ENCODE measurements at places on chromosomes 6 and 20. TPM values are rescaled to one million over a fixed set of nuclear protein-coding genes. Genes with fewer than 3 reads are reported as not detected.

Gene NAPB
- total RNA-seq: 2.8 TPM

Gene SEL1L2
- total RNA-seq: not detected

Gene MOXD1
- total RNA-seq: 2.3 TPM

Gene ANKRD66
- not detected for total RNA-seq

Gene TNFRSF21
- 29.6 TPM for total RNA-seq
